CD4-positive, alpha-beta T cell treated with Interleukin-4 for 4 hours (primary cell): ENCODE measurements at places on chromosomes 6 and 20.

- DNase-seq = no peak
These were observed 899.0 kb downstream of the TFAP2A start for GRCh38 chr6:9515633-9516606.

- no peak for DNase-seq
These were observed 384.4 kb upstream of the RNF217 start for GRCh38 chr6:124577734-124578281.

- peak; percentile 82 for DNase-seq
These were observed 14.9 kb upstream of the PPARD start for GRCh38 chr6:35327349-35328027.

- DNase-seq = peak; percentile 19
These were observed at the start of gene FOXC1 for GRCh38 chr6:1609648-1610496. TSS of gene FOXC1 (plus strand) at chr6:1609915. CDS start at chr6:1610446, 531 bp downstream.

GRCh38 chr20:34370062-34370461 is 7.0 kb downstream of the ITCH start:
- DNase-seq = no peak

DNA sequence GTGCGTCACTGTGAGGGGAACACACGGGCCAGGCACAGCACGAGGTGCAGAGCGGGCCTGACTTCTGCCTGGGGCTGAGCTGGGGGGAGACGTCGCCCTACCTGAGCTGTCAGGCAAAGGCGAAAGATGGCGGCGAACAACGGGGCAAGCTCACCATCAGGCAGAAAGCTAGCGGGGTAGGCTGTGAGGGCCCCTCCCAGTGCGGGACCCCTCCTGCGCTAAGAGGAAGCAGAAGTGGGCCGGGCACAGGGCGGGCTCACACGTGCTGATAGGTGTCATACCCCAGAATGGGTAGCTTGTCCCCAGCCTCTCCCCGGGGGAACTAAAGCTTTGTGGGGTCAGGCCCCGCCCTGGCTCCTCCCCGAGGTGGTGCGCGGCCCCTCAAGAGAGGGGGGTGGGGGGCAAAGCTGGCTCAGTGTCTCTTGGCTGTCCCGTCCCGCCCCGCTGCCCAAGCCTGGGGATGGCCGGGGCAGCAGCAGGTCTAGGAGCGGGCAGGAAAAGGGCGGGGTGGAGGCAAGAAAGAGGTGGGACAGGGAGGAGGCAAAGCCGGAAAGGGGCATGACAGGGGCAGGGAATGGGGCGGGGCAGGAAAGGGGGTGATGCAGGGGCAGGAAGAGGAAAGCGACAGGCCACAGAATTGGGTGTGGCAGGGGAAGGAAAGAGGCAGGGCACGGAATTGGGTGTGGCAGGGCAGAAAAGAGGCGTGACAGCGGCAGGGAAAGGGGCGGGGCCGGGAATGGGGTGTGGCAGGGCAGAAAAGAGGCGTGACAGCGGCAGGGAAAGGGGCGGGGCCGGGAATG is 14.7 kb downstream of the UCKL1 start:
- DNase-seq = peak; percentile 78

DNA sequence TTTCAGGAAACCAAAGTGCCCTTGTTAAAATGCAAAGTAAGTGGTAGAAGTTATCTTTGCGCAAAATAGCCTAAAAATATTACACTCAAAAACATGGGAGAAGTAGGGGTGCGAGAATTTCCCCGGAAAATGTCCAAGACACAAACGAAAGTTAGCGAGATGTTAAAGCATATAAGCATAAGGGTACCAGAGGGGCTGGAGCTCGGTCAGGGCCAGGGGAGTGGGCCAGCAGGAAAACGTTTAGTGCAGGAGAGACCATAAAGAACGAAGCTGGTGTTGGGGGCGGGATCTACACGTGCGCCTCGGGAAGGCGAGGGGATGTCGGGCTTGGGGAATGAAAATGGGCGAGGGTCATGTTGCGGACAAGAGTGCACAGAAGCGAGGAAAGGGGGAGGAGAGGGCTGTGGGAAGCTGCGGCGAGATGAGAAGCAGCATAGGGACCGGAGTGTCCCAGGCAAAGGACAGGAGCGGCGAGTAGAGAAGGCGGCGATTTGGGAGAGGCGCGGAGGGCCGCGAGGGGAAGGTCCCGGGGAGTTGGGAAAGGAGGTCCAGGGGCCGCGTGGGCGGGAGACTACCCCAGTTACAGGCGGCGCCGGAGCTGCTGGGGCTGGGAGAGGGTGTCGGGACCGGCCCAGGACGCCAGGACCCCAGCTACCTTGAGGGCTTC is 600 bp downstream of the XPO5 start:
- DNase-seq = no peak

DNA sequence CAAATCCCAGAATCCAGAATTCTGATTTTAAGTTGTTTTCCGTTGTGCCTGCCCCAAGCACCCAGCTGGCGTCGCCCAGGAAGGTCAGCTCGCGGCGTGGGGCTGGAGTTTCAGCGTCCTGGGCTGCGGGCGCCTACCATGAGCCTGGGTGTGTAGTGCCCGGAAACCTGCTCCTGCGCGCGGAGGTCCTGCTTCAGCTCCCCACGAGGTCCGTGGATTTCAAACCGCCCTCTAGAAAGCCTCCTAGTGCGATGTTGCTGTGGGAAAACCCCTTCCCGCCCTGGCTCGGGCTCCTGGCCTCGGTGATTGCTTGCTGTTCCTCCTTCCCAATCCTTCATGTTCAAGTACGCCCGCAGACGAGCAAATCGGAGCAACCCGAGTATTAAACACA is 51.3 kb upstream of the NRN1 start:
- DNase-seq = no peak

DNA sequence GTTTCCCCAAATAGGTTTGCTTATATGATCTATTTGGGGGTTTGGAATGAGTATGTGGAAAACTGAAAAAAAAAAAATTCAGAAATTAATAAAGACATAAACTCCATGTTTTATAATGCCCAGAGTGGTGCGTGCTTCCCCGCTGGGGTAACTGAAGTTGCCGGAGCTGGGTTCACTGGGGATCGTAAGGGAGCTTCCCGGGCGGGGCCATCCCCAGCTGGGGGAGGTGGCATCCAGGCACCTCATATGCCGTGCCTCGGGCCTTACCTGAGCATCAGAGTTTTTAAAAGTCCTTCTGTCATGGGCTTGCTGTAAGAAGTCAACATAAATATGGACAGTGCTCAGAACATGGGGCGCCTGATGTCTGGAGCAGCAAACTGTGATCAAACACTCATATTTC is 17.9 kb upstream of the RAMACL start:
- DNase-seq = no peak

DNA sequence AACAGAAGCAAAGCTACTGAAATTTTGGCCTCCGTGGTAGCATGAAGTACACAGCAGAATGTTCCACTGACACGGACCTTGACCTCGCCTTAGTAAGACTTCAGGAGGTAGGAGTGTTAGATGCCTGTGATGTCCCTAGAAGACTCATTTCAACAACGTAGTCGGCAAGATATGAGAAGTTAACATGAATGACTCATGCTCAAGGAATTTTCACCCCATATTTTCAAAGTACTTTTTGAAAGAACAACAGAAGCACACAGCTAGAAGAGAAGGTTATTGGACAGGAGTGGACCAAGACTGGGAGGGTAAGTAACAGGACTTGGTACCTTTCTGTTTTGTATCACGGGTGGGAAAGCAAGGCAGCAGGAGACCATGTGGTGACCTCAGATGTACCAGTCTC is 78.0 kb downstream of the DZANK1 start:
- DNase-seq = no peak

DNA sequence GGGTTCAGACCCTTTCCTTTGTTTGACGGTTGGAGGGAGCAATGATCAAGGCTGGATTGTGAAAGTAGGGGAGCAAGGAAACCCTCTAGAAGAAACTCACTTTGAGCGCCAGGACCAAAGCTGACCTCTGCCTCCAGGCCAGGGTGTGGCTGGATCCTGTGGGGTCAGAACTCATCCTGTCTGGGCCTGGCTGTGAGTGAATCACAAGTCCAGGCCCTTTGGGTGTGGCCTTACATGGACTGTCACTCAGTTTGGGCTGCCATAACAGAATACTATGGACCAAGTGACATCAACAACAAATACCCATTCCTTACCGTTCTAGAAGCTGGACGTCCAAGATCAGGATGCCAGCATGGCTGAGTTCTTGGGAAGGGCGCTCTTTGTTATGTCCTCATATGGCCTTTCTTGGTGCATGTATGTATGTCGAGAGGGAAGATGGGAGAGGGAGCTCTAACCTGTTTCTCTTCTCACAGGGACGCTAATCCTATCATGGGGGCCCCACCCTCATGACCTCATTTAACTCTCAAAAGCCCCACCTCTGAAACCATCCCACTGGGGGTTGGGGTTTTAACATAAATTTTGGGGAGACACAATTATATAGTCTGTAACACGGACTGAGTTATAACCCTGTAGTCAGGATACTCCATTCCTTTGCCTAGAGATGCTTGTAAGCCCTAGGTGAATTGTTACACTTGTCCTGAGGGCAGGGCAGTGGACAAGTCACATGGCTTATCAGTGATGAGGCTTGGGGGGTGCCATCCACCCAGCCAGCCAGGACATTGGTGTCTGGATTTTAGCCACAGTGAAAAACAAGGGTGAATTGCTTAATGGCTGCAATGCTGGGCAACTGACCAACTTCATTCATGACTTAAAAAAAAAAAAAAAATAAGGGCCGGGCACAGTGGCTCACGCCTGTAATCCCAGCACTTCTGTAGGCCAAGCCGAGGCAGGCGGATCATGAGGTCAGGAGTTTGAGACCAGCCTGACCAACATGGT is 80.0 kb downstream of the TRMT11 start:
- DNase-seq = no peak

GRCh38 chr20:60011512-60012507 is 53.6 kb downstream of the CDH26 start:
- DNase-seq = no peak

DNA sequence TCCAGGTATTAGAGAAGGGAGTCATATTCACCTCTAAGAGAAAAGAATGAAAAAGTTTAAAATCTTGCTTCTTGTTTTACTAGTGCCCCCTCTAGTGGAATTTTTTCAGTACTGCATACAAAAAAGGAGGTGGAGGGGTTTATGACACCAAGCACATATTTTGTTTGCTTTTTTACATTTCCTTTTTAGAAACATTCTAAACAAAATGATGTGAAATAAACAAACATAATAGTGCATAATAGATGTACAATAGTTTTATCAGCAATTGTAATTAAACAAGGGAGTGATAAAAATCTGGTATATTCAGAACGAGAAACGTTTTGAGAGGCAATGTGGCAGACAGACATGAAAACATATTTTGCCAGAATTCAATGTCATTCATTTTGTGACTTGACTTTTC is 111.0 kb upstream of the TFAP2D start:
- DNase-seq = peak; percentile 36

- DNase-seq = no peak
These were observed 524.1 kb upstream of the NRSN1 start for GRCh38 chr6:23601811-23602345.

DNA sequence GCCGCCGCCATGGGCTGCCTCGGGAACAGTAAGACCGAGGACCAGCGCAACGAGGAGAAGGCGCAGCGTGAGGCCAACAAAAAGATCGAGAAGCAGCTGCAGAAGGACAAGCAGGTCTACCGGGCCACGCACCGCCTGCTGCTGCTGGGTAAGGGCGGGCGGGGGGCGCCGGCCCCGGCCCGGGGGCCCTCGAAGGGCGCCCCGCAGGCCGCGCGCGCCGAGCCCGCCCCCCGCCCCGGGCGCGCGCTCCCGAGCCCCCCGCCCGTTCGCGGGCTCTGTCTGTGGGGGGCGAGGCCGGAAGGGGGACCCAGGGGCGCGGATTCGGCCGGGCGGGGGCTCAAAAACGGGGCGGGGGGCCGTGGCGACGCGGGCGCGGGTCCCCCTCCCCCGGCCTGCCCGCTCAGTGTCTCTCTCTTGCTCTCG is 39.2 kb downstream of the GNAS start:
- DNase-seq = no peak

- DNase-seq = no peak
These were observed 23.8 kb downstream of the PHACTR2 start for GRCh38 chr6:143701349-143702234.

- DNase-seq = no peak
These were observed 362.1 kb upstream of the AGPAT4 start for GRCh38 chr6:161635975-161636374.

DNA sequence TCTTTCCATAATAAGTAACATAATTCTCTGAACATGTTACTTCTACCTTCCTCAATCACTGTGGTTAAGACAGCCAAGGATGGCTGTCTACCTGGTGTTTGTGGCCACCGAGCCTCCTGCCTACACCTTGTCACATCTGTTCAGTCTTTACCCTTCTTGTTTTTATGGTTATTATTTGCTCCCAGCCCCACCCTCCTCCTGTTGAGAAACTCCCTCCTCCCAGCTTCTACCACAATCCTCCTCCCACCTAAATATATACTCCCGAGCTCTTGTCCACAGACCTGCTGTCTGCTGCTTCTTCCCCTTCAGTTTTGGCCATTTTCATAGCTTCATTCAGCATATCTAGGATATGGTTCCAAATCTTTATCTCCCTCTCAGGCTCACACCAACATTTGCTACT is 35.7 kb upstream of the GABRR1 start:
- DNase-seq = no peak

DNA sequence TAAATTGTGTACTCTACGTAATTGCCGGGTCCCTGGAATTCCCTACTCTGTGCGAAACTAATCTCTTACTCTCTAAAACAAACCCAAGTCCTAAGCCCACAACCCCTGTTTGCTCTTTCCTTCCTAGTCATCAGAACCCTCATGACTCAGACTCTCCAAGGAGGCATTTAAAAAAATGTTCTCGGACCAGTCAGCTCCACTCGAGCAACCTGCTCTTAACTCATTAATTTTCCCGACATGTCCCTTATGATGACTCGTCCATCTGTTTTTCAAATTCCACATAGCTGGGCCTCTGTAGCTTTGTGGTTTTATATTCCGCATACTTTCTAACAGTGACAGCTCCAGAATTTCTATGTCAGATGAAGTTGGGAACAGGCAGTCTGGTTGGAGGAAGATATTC is 2.6 kb upstream of the MUC22 start:
- no peak for DNase-seq

DNA sequence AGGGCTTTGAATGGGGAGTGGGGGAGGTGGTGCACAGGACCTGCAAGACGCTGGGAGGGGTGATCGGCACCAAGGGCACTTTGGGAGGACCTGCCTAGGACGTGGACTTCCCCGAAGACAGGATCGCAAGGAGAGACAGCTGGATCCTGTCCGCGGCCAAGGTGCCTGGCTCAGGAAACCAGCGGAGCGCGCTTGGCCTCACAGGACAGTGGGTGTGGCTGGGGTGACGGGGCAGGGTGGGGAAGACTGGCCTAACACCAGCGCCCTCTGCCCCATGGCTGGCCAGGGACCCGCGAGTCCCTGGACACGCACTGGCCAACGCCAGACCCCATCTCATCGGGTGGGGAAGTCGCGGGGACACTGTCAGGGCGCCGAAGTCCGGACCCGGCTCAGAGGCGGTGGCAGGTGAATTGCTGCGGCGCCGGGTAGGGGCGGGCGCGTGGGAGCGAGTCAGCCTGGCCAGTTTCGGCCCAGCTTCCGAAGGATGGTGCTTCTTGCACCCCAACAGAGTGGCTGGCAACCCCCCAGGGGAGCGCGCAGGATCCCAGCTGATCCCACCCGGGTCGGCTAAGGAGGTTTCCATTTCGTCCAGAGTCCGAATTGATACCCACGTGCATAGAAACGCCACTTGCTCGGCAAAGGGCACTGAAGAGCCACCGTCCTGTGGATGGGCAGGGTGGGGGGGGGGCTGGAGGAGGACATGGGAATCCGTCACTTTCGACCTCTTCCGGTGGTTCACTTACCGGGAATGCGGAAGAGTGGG is 785 bp upstream of the THBD start:
- no peak for DNase-seq

- DNase-seq = no peak
These were observed 20.3 kb downstream of the CYB5R4 start for GRCh38 chr6:83879746-83880145.

- DNase-seq = peak; percentile 22
These were observed 4.4 kb downstream of the FIG4 start for GRCh38 chr6:109695468-109695867.

- no peak for DNase-seq
These were observed 65.8 kb downstream of the SHPRH start for GRCh38 chr6:145898376-145898775.
